ENCODE measurements at places on chromosomes 3 and 15. TPM values are rescaled to one million over a fixed set of nuclear protein-coding genes. Genes with fewer than 3 reads are reported as not detected.

DNA sequence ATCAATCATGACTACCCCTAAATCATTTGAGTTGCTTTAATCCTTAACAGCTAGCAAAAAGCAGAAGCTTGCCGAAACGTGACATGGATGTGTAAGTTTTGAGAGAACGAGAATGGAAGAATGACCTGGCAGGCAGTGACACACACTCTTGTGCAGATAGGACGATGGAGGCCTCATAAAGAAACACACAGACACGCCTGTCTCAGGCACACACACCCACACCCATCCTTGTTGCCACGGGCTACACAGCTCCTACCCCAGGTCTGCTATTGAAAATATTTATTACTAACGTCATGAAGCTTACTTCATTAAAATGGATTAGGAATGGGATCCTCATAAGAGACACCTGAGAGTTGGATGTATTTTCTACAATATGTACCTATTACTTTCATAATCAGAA, 8.5 kb downstream of the MYO5C start:
- no peak for DNase-seq

GRCh38 chr3:114973536-114973935, 173.6 kb downstream of the ZBTB20 start:
- DNase-seq: no peak

DNA sequence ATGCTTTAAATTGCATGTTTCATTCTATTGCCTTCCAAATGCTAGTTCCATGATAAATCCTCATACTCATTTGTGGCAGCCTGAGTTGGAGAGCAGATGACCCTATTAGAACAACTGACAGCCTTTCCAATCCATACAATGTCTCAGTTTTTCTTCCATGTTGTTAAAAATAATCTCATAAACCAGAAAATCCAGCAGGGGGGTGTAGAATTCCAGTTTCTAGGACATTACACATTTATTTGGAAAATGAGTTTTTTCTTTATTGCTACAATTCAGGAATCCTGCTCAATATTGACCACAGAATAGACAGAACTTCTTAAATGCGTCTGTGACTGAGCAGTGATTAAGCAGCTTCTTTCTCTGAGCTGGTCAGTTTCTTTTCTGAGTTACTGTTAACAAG, 174.2 kb upstream of the ATP10A start:
- DNase-seq: no peak

- DNase-seq: peak; percentile 22
Measured at GRCh38 chr15:68875377-68876116, 54.8 kb upstream of the SPESP1 start.

- no peak for DNase-seq
Measured at GRCh38 chr15:55116636-55117035, 80.1 kb downstream of the RSL24D1 start.

DNA sequence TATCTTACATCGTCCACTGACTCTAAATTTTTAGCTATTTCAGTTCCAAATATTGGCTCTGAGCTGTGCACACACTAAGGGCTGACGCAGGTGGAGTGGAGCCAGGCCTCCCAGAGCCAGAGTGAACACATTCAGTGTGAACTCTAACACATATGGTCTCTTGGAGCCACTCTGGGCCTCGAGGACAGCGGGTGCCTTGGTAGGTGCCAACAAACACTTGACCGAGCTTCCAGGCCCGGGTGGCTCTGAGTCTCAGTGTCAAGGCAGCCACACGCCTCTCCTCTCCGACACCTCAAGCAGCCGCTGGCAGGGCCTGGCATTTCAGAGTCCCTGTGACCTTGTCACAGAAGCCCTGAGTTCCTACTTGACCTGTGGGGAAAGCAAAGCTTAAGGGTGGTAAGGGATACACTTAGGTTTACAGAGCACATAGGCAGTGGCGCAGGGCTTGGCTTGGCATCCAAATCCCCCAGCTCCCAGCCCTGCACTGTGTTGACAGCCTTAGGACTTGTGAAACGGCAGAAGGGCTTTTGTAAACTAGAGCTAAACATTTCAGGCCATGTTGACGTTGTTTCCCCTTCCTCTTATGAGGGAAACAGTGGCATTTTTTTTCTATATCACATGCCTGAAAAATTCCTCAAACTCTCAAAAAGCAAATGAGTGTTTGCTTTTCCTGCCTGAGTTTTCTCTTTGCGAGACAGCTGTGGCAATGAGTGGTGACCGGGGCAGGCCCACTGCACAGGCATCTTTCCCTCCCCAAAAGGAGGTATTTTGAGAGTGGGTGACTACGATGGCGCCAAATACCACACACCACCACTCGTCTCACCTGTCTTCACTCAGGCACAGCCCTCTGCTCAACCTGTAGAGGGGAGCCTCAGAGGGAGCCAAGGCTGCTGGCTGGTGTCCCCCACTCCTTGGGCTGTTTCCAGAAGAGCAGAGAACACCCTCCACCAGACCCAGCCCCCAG, 60.8 kb downstream of the DAPK2 start:
- no peak for DNase-seq

DNA sequence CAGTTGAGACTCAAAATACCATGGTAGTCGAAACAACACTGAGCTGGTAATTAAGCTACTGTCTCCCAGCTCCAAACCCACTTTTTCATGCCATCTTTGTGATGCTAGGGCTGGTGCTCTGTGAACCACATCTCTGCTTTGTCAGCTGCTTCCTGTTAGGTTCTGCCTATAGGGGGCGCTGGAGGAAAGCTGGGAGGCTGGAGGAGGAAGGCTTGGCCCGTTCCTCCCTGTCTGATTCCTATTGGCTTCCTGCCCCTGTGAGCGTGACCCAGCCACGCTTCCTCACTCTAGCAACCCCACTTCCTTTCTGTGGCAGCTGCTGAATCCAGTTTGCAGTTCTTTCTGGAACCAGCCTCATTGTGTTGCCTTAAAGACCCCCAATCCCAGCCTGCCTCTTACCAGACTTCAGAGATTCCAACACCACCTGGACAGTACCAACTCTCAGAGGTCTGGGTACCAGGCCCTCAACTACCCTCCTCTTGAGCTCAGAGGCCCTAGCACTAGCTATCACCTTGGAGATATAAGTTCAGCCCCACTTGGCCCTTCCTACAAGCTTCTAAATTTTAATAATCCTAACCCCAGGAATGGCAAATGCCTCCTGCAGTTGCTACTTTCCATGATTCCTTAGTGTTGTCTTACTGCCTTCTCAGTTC, 120.9 kb downstream of the ERC2 start:
- no peak for DNase-seq

DNA sequence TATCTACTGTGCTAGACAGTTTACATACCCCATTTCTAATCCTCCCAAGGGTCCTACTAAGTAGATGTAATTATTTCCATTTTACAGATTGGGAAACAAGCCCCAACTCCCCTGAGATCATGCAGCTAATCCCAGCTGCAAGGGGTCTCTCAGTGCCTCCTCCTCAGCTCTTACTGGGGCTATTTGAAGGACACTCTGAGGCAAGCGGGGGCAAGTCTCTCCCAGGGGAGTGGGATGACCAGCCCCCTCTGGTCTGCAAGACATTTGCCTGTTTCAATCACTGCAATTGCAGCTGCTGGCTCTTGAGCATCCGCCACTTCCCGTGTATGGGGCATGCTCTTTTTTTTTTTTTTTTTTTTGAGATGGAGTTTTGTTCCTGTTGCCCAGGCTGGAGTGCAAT, 11.4 kb downstream of the LAMP3 start:
- DNase-seq: no peak

DNA sequence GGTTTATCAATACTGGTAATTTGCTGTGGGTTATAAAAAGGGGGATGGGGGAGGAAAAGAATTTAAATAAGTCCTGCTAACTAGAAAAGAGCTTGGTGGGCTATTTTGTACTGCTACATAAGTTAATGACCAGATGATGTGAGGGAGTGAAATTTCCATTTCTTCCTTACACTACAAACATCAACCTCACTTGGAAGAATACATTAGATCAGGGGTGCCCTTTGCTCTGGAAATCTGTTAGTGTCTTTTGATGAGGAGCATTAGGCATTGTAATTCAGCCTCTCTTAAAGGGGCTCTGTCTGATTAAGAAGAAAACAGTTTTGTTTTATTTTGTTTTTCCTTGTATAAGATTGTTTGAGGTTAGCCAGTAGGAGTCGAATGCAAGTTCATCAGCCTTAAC, 576.4 kb upstream of the TBL1XR1 start:
- no peak for DNase-seq

DNA sequence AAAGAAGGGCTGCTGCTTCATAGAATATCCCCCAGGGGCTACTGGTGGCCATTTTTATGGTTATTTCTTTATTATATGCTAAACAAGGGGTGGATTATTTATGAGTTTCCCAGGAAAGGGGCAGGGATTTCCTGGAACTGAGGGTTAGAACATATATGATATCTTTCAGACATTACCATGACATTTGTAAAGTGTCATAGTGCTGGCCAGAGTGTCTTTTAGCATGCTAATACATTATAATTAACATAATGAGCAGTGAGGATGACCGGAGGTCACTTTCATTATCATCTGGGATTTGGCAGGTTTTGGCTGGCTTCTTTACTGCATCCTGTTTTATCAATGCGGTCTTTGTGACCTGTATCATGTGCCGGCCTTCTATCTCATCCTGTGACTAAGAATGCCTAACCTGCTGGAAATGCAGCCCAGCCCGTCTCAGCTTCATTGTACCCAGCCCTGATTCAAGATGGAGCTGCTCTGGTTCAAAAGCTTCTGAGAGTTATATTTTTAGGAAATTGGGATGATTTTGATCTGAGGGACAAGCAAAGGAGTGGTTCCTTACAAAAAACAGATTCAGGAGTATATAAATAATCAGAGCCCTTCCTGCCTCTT, 9.1 kb upstream of the ZBTB20 start:
- no peak for DNase-seq

DNA sequence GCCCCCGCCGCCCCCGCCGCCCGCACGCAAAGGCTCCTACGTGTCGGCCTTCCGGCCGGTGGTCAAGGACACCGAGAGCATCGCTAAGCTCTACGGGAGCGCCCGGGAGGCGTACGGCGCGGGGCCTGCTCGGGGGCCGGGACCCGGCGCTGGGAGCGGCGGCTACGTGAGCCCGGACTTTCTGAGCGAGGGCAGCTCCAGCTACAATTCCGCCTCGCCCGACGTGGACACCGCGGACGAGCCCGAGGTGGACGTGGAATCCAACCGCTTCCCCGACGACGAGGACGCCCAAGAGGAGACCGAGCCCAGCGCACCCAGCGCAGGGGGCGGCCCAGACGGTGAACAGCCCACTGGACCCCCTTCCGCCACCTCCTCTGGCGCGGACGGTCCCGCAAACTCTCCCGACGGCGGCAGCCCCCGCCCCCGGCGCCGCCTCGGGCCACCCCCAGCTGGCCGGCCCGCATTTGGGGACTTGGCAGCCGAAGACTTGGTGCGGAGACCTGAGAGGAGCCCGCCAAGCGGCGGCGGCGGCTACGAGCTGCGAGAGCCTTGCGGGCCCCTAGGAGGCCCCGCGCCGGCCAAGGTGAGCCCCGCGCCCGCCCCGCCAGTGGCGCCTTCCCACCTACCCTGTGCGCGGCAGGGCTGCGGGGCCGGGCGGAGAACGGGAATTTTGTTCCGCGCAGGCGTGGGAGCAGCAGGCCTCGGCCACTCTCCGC, 2.4 kb downstream of the SKOR1 start:
- no peak for DNase-seq

GRCh38 chr3:46380471-46381221, 9.9 kb downstream of the CCR5 start:
- DNase-seq: no peak

DNA sequence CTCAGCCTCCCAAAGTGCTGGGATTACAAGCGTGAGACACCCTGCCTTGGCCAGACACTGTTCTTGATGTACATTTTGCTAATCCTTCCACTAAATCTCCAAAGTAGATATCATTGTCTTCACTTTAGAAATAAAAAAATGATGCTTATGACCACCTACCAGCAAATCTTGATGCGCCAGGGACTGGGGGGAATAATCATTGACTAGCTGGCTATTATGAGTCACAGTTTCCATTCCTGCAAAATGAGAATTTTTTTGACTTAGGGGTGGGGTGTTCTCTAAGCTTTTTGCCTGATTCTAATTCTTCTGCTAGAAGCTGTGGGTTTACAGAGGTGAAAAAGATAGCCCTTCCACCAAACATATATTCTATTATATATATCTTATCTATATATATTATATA, 17.1 kb upstream of the RFC4 start:
- no peak for DNase-seq

GRCh38 chr3:113297841-113298240, 86.5 kb downstream of the BOC start:
- DNase-seq: no peak

DNA sequence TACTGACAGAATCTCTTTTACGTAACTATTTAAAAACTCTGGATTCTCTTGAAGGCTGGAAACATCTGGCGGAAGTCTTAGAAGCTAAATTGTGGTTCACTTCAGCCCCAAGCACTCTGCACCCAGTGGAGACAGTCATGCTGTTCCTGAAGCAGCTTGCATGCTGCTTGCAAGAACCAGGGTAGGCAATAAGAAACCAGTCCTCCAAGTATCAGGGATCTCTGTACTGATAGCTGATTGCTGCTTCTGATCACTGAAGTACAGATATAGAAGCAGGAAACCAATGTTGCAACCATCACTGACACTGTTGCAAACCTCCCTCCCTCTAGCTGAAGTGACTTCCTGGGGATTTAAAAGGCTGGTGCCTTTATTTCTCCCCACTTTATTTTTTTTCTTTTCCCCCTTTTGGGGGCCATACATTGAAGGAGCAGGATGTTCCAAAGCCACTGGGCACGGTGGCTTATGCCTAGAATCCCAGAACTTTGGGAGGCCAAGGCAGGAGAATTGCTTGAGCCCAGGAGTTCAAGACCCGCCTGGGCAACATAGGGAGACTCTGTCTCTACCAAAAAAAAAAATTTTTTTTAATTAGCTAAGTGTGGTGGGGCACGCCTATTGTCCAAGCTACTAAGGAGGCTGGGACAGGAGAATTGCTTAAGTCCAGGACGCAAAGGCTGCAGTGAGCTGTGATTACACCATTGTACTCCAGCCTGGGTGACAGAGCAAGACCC, 15.3 kb downstream of the SPCS1 start:
- no peak for DNase-seq

- DNase-seq: peak; percentile 18
Measured at GRCh38 chr3:3200632-3201212, 21.2 kb upstream of the CRBN start.

Gene ILDR1
- 2.2 TPM for total RNA-seq

Gene TRA2B
- 140 TPM for total RNA-seq

Gene CLDN18
- total RNA-seq: not detected

All from epithelial cell of proximal tubule (primary cell).